ENCODE measurements at places on chromosomes 11 and 22.

- DNase-seq = no peak
Observed at GRCh38 chr11:83520849-83521248, 234.7 kb upstream of the CCDC90B start.

DNA sequence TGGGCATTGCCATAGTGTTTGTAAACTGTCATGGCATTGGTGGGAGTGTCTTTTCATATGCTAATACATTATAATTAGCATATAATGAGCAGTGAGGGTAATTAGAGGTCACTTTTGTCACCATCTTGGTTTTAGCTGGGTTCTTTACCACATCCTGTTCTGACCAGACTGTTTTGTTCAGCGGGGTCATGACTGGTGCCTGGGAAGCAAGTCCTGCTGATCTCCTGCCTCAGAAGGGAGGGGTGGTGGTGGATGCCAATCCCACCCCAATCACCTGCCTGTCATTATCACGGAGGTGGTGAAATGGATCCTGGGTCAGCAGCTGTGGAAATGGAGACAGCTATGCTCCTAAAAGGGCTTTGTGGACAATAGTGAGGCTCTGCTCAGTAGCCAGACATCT, 31.2 kb downstream of the IL18 start:
- DNase-seq = no peak

- DNase-seq = no peak
Observed at GRCh38 chr11:35292279-35292678, 127.1 kb downstream of the SLC1A2 start.

- no peak for DNase-seq
Observed at GRCh38 chr22:23107487-23108248, 34.1 kb downstream of the RSPH14 start.

- DNase-seq = no peak
Observed at GRCh38 chr11:99199341-99199740, 178.6 kb downstream of the CNTN5 start.

GRCh38 chr11:123159183-123159857, 35.7 kb downstream of the CLMP start:
- DNase-seq = no peak

DNA sequence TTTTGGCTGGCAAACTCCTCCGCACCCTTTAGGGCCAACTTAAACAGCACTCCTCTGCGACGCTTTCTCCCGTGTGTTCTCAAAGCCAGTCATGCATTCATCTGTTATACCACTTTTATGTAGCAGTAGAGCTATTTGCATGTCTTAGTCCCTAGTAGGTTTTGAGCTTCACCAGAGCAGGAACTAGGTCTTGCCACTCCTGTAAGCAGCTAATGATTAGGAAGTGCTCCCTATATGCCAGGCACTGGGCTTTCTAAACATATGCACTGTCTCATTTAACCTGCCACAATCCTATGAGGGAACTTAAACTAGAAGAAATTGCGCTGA, 180.8 kb downstream of the DBX1 start:
- DNase-seq = no peak

GRCh38 chr11:130121445-130121978, 38.1 kb upstream of the ST14 start:
- no peak for DNase-seq

DNA sequence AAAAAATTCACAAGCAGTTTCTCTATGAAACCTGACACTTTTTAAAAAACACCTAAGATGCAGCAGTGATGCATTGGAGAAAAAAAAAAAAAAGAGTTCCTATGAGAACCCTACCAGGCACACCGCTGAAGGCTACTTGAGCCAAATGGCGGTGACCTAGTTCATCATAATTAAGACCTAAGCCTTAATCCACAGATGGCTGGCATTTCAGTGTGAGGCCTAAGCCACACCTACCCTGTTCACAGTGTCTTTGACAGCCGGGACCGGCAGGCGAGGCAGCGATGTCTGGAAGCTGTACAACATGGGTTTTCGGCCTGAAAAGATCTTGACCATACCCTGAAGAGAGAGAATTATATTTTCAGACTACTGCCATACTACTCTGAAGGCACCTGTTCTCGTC, 38.0 kb downstream of the CPT1A start:
- no peak for DNase-seq

- DNase-seq = no peak
Observed at GRCh38 chr11:119099711-119100110, 1.9 kb downstream of the DPAGT1 start.

- DNase-seq = no peak
Observed at GRCh38 chr11:56842814-56843794, 94.6 kb upstream of the OR9G4 start.

- no peak for DNase-seq
Observed at GRCh38 chr22:42268852-42269410, 1.5 kb downstream of the TCF20 start.

DNA sequence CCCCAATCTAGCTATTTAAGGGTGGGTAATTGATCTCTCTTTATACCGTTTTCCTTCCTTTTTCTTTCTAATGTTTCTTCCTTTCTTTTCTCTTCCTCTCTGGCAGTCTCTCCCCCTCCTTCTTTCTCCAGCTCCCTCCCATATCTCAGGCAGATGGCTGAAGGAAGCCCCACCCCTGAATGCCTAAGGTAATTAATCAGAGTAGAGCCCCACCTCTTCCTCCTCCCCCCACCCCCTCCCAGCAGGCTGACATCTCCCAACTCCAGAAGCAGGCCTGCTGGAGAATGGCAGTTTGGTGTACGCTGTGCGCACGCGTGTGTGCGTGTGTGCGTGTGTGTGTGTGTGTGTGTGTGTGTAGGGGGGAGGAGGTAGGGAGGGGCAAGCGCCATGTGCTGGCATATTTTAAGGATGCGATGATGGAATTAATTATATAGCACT, 122.6 kb downstream of the APOL5 start:
- peak; percentile 97 for DNase-seq

DNA sequence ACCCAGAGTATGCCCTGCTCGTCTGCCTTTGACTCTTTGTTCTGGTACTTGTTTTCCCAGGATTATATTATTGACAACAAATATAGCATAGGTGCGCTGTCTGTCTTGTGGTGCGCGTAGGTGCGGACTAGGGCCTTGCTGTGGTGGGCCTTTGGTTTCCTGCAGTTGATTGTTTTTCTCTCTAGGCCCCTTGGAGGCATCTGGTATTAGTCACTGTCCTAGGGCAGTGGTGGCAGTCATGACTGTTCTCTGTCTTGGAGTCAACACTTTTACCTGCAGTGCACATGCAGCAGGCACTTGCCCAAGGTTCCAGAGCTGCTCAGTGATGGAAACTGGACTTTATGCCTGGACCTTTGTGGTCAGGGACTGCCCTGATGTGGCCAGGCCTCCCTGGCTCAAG, 18.6 kb downstream of the PPP6R2 start:
- no peak for DNase-seq

DNA sequence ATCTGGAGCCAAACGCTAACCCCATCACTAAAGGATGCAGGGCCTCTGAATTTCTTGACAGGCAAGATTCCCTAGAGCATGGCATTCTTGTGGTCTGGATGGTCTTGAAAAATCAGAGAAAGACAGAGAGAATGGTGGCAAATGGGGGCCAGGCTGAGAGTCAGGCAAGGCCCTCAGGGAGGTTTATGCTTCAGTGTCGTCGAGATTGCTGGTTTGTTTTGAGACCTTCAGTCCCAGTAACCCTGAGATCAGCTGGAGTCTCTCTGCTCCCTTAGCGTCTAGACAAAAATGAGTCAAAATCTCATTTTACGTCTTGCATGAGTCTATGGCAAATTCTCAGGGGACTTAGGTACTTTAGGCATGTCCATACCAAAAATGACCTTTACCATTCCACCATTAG, 539.3 kb downstream of the SOX6 start:
- no peak for DNase-seq

GRCh38 chr11:33530815-33531214, 169.8 kb downstream of the C11orf91 start:
- no peak for DNase-seq

DNA sequence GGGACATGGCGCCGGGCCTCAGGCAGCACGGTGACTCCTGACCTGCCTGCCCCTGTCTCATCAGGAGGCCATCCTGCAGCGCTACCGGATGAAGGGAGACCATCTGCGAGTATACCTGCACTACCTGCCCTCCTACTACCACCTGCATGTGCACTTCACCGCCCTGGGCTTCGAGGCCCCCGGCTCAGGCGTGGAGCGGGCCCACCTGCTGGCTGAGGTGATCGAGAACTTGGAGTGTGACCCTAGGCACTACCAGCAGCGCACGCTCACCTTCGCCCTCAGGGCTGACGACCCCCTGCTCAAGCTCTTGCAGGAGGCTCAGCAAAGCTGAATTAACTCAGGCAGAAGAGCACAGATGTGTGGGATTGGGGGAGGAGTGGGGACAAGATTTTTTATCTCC, 10.2 kb upstream of the ST3GAL4 start:
- DNase-seq = no peak

- peak; percentile 44 for DNase-seq
Observed at GRCh38 chr11:36258730-36259360, 30.4 kb downstream of the COMMD9 start.

GRCh38 chr11:60367009-60367408, 11.3 kb upstream of the MS4A7 start:
- no peak for DNase-seq

DNA sequence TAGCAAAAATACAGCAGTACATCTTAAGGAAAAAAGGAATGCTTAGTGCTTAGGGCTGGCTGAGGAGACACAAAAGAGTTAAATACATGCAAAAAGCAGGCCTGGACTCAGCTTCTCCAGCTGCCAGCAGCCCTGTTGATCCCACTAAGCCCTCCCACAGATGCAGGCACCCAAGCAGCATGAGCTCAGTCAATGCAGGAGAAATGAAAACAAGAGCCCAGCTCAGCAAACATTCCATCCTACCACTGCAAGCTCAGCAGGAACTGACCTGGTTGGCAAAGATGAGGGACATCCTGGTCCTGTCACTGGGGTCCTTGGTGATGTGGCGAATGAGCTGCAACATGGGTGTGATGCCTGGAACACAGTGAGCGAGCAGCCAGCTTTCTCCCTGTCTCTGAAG, 5.8 kb downstream of the CYB5R2 start:
- no peak for DNase-seq

DNA sequence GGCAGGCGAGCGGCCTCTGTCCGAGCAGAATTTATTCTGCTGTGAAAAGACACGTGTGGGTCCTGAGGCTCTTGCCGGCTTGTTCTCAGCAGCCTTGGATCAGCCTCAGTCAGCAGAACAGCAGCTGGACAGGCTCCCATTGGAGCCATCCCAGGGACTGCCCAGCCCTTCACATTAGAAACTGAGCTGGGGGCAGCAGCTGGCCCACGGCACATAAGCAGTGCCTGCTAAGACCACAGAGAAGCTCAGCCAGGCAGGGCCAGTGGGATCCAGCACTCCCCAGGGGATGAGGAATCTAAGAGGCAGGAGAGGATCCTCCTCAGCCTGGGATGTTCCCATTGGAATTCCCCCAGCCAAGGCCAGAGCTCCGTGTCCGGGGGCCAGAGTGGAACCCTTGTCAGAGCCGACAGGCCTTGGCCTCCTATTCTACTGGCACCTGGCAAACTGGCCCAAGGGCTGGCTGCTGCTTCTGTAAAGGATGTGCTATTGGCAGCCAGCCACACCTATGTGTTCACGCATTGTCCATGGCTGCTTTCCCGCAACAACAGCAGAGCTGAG, 18.2 kb downstream of the RTN4R start:
- DNase-seq = no peak

DNA sequence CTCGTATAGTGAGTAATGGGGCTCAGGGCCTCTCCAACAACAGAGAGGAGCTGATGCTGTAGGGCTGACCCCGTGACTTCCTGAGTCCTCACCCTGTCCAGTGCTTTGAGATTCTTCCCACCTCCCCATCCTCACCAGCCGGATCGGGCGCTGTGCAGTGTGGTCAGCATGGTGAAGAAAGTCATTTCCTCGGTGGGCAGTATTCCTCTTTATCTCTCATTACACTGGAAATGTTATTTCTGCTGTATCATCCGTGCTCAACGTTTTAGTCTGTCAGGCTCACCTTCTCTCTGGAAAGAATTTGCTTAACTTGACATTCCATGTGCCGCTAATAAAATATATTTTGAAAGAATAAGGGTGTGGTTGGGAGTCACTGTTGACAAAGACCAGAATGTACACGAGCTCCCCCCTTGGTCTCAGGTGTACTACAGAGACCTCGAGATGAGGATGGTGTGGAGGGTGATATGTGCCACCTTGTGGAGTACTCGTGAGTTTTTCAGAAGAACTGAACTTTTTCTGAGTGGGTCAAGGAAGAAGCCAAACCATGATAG, 25.7 kb upstream of the SCGB1A1 start:
- DNase-seq = no peak

DNA sequence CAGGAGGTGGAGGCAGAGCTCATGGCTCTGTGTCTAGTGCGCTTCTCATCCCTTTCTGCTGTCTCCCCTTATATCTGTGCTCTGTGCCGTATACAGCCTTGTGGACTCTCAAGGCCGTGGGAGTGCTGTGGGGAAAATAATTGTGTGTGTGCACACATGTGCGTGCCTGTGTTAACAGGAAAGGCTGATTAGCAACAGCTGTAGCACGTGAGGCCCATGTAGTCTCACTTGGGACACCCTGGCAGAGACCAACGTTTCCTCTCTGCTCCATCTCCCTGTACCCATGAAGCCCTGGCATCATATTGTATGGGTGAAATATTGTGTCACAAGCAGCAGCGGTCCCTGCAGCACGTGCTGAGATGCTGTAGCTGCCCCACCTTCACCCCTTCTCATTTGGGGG, 109.3 kb downstream of the LRRC32 start:
- DNase-seq = no peak

DNA sequence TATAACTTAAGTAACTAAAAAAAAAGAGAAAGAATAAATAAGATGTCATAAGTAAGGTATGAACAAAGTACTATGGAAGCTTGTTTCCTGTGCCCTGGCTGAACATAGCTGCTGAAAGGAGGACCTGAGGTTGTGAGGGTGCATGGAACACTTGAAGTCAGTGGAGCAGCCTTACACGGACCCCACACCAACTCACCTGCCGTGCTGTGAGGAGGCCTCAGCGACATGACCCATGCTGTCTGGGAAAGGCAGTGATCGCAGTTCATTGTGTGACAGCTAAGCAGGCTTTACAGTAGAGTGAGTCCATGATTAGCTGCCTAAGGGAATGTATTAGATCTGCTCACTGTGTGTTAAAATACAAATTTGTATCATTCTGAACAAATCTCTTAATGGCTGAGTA, 17.6 kb downstream of the RASSF10 start:
- DNase-seq = no peak

DNA sequence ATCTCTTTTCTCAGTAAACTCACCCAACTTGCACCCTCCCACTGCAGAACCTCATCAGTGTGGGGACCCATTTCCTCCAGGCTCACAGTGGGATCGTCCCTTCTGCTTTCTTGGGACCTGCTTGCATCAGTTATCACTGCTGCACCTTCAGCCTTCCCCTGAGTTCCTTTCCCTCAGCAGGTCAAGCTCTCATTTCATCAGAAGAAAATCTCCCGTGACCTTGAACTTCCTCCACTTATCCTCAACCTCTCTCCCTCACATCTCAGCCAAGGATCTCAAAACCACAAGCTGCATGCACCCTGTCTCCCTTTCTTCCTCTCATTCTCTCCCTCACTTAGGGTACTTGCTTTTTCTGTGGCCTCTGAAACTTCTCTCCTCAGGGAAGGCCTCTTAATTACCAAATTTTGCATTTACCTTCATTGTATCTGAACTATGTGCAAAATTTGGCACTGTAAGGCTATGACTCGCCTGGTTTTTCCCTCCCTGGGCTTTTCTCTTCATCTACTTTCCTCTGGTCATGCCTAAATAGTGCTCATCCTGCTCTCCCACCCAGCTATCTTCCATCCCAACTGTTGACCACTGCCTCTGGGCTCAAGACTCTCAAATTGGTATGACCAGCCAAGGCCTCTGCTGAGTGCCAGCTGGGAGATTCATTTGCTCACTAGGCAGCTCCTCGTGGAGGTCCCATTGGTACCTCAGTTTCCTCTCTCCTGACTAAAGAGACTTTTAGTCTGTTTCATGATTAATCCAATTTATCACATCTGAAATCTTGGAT, 2.7 kb upstream of the RCE1 start:
- no peak for DNase-seq

All from AG09319 (cell line).